DMS53 (cell line): ENCODE measurements at places on chromosomes 5 and 9.

GRCh38 chr5:167982-168660 lies 23.2 kb upstream of the LRRC14B start:
- DNase-seq: no peak

- DNase-seq: no peak
These were observed 9.4 kb upstream of the CD72 start for GRCh38 chr9:35627575-35627974.

DNA sequence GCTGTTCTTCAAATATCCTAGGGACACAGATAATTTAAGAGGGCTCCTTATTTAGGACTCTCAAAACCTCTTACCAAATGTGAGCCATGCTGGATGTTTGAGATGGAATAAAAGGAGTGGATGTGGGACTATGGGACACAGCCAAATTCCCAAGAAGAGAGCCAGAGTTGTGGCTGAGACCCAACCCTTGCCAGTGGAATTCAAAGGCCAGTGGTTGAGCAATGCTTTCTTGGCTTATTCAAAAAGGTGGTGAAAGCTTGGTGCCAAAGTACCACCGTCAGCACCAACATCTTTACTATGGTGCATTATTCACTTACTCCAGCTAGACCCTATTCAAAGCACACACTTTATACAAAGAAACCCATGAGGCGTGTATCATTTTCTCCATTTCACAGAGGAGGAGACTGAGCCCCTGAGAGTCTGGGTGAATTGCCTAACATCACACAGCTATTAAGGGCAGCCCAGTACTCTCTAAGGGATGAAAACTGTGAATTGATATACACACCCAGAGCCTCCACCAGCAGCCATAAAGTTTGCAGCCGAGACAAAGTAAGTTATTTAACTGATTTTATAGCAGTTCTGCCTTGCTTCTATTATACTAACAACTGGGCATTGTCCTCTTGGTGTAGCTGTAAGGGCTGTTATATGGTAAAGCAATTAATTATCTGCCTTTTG lies 391.7 kb downstream of the ACTL7B start:
- no peak for DNase-seq

- peak; percentile 95 for DNase-seq
These were observed 69.8 kb upstream of the CCDC112 start for GRCh38 chr5:115366223-115366622.

GRCh38 chr5:116058346-116058936 lies 26.2 kb downstream of the ARL14EPL start:
- DNase-seq: no peak

DNA sequence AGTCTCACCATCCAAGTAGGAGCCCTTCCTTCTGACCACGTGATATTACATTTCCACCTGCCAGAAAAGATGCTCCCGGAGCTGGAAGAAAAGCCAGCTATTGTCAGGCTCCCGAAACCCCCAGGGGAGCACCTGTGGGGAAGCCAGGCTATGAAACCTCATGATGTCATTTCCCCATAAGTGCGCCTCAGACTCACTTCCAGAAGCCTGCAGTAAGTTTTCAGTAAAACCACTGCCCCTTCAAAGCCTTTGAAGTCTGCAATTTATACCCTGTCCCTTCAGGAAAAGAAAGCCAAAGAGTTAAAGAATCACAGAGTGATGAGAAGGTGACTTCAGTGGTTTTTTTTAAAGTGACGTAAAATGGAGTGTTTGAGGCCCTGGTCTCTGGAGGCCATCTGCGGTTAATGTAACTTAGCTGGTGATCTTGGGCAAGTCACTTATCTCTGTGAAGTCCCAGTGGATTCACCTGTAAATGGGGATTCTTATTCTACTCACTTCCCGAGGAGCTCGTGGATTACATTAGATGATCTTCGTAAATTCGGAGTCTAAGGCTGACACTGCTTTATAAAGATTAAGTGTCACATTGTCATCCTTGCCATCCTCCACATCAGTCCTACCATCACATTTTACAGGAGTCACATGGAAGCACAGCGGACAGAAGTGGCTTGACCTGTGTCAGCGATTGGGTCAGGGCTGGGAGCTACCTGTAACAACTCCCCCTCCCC lies 2.6 kb upstream of the SEMA6A start:
- no peak for DNase-seq

DNA sequence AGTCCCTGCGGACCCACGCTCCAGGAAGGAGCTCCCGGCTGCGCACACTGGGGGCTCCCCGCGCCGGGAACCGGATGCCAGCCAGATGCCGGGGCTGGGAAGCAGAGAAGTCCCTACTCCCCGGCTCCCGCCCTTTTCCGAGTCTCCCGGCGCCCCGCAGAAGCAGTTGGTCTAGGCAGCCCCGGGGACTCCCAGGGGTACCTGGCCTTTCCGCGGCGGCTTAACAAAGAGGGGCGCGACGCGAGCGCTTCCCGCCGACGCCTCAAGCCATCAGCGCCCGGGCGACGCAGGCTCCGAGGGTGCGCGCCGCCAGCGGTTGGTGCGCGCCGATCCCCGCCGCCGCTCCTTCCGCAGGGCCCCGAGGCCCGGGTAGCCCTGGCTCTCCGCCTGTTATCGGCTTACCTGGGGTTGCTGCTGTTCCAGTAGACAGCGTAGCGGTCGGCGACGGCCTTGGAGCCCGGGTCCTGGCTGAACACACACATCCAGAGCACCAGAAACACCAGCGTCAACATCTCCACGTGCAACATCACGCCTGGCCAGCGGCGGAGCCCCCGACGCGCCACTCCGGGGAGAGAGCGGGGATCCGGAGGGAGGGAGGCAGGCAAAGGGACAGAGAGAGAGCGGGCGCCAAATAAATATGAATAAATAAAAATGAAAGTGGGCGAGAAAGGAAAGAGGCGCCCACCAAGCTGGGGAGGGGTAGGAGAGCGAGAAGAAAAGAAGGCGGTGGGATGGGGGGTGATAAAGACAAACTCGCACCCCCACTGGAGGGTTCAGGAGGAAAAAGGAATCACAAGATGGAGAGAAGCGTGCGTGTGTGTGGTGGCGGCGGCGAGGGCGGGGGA lies 428 bp downstream of the EFNA5 start:
- peak; percentile 82 for DNase-seq

GRCh38 chr9:133006731-133007352 lies 24.0 kb upstream of the GTF3C5 start:
- DNase-seq: no peak

- DNase-seq: no peak
These were observed 37.3 kb upstream of the CDK5RAP2 start for GRCh38 chr9:120616966-120617935.

DNA sequence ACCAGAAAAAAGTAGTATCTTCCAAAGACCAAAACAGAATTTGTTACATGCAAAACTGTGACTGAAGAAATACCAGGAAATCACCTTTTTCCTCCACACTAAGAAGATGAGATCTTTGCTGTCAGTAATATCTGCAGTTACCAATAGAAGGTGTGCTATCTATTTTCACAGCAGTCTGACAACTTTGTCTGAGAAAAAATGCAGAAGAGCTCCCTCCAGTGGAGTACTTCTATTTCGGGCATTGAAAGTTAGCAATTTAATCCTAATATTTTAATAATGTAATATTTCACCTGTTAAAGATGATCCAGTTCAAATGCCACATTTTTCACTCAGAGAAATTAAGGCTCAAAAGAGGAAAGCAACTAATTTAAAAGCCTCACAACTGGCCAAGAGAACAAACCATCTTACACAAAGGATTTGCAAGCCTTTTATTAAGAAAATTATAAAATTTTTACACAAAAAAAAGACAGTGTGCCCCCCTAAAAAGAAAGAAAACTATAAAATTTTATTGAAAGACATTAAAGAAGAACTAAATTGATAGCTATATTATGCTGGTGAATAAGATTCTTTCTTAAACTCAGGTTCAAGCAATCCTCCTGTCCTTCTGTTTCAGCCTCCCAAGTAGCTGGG lies 50.6 kb downstream of the DEPDC1B start:
- DNase-seq: peak; percentile 78

DNA sequence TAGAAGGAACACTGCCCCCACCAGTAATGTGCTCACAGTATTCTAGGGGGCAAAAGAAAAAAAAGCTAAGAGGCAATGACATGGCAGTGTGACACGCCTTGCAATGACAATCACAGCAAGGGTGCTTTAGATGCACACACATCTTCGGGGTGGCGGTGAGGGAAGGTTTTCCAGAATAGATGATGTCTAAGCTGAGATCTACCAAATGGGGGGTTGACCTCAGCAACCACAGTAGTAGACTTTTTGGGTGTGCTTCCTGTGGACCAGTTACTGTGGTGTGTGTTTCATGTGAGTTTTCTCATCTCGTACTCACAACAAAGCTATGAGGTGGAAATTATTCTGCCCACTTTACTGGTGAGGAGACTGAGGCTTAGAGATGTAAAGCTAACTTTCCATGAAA lies 10.2 kb upstream of the IL12B start:
- DNase-seq: no peak

GRCh38 chr9:87083986-87084385 lies 136.7 kb upstream of the GAS1 start:
- no peak for DNase-seq

GRCh38 chr5:150625831-150626746 lies 14.4 kb upstream of the SYNPO start:
- DNase-seq: no peak

DNA sequence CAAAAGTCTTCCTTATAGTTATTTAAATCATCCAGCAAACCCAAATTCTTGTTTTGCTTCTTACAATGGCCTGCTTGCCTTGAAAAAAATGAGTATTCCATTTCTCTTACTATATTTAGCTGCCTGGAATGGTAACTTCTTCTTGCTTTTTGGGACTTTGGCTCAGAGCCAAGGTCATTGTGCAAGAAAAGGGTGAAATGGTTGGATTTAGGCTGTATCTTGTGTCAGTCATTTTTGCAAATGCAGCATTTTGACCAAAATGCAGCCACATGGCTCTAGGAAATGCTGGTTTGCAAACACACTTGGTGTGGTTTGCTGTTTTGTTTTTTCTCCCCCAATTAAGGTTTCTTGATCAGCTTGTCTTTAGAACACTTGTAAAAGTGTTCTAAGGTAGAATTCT lies 133.3 kb upstream of the ELL2 start:
- DNase-seq: peak; percentile 11

- DNase-seq: peak; percentile 87
These were observed 106.3 kb upstream of the SSBP2 start for GRCh38 chr5:81856948-81857928.
